ENCODE measurements at places on chromosomes 3 and 15. TPM values are rescaled to one million over a fixed set of nuclear protein-coding genes. Genes with fewer than 3 reads are reported as not detected.

DNA sequence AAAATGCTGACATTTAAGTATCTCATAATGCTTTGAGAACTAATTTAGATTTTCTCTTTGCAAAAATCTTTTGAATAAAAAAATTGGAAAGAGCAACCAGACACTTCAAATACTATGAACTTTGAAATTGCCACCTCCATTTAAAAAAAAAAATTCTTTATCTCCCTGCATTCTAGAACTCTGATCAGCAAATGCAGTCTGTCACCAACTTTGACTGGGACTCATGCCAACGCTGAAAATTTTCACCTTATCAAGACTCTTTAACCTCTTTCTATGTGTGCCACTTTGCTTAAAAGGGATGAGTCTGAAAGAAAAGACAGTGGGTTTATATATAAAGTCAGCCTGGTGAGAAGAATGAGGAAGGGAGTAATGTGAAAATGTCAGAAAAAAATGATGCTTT lies 191.2 kb upstream of the ARPP21 start:
- DNase-seq = no peak

Gene AHSG
- 0.34 TPM for polyA plus RNA-seq

Gene PAK2
- polyA plus RNA-seq = 13.4 TPM

- peak; percentile 5 for DNase-seq
These were observed 309.9 kb downstream of the CLSTN2 start for GRCh38 chr3:140244893-140245292.

GRCh38 chr3:175392653-175393052 lies 533.5 kb downstream of the NAALADL2 start:
- no peak for DNase-seq

GRCh38 chr3:57825116-57825515 lies 69.0 kb downstream of the SLMAP start:
- no peak for DNase-seq

DNA sequence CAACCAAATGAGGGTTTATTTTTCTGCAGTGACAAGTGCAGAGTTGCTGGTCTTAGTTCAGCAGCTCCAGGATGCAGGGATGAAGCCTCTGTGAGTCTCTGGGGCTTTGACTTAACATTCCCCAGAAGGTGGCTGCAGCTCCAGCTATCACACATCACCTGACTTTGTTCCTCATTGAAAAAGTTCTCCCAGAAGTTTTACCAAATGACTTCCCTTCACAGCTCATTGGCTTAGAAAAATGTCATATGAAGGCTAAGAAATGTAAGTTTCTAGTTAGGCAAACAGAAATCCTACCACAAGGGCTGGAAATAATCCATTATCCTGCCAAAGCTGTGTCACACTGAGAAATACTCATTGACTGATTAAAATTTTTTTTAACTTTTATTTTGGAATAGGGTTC lies 184.9 kb downstream of the MINAR1 start:
- no peak for DNase-seq

Gene GPR171
- polyA plus RNA-seq = 0.47 TPM

DNA sequence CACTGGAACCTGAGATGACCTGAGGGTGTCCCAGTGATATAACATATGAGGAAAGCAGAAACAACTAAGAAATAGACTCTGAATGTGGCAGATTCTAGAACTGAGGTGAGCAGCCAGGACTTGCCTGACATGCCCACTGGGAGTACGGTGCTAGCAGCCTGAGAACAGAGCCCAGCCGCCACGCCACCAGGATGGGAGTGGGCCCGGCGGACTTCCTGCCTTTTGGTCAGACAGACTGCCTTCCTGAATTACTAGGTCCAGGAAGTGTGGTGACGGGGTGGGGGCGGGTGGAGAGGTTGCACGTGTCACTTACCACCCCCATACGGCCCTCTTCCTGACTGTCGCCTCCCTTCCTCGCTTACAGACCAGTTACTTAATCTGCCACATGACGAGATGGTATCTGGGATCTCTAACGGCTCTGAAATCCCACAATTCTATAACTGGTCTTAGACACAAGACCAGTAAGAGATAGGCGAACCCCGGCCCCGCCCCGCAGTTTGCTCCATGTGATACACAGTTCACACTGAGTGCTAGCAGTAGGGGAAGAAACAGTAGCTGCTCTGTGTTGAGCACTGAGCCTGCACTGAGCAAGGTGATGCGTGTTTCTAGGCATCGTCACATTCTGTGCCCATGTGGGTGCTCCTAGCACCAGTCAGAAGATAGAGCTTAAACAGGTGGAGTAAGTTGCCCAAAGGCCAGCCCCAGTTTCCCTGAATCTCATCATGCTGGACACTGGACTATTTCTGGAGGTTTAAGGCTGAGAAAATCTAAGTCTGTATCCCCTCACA lies 95.7 kb downstream of the CPN2 start:
- DNase-seq = peak; percentile 69

GRCh38 chr3:68360492-68360891 lies 571.9 kb downstream of the TAFA4 start:
- DNase-seq = no peak

Gene SLC6A11
- not detected for polyA plus RNA-seq

DNA sequence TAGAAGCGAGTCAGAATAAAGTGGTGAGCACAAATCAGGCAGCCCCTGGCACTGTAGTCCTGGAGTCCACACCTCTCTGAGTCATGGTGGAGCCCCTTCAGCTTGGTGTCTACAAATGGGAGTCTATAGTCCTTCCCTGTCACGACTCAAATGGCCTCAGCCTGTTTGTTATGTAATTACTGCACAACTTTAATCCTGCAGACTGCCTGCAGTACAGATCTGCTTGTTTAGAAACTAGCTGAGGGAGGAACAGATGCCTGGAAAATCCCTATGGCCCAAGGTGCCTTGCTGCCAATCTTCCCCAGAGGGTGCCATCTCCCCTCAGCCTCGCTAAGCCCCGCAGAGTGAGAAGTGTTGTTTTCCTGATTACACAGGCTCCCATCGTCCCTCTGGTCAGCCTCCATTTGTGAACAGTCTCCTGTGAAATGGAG lies 3.9 kb upstream of the CXCR6 start:
- no peak for DNase-seq

DNA sequence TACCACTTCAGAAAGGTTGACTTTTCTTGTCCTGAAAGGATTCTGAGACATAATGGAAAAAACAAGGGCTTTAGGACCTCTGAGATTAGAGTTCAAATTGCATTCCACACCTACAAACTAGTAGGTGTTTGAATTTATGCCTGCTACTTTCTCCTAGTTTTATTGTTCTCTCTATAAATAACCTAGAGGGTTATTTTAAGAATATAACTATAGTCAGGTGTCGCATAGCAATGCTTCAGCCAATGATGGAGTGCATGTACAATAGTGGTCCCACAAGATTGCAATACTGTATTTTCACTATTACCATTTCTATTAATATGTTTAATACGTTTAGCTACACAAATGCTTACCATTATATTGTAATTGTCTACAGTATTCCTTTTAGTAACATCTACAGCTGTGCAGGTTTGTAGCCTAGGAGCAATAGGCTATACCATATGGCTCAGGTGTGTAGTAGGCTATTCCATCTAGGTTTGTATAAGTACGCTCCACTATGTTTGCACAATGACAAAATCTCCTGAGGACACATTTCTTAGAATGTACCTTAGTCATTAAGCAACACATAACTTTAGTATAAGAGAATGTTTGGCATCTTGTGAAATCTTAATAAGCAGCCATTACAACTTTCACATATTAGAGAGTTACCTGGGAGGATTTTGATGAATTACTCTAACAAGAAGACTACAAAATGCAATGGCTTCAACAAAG lies 1352.5 kb downstream of the ZPLD1 start:
- DNase-seq = peak; percentile 4

GRCh38 chr3:168707900-168708299 lies 612.2 kb upstream of the GOLIM4 start:
- no peak for DNase-seq

DNA sequence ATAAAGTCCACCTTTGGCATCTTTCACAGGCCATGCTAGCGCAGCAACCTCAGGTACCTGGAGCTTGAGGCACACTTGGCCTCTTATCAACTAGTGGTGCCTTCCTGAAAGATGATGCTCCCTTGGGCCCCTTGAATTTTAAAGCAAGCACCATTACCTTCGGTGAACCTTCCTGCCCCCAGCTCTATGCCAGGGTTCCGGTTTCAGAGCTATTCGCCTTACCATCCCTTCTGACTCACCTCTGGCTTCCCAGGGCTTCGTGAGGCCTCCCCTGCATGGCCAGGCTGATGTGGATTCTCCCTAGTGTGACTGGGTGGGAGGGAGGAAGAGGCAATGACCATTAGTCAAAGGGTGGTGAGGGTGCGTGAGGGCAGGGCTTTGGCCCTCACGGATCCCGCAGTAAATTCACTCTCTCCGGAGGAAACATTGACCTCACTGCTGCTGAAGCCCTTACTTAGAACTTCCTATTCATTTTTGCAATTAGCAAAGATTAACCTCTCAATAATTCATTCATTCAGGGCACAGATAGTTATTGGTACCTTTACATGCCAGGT lies 16.3 kb downstream of the BHLHE40 start:
- DNase-seq = peak; percentile 45

Gene FGD5
- polyA plus RNA-seq = 18.7 TPM

DNA sequence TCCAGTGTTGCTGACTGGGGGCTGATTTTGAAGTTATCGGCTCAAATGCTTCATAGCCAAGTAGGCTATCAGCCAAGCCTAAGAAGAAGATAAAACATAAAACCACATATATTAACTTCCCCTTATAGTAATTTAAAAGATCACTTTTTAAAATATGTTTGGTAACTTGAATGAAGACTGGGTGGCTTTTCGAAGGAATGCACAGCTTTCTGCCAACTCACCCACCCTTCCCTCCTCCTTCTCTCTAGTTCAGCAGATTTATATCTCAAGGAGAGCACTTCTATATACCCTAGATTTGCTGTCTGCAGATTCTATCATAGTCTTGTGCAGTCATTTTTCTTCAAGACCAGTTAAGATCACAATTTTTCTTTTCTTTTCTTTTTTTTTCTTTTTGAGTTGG lies 189.4 kb upstream of the CHRM5 start:
- DNase-seq = no peak

- no peak for DNase-seq
These were observed 6.1 kb upstream of the THSD4 start for GRCh38 chr15:71109130-71109529.

DNA sequence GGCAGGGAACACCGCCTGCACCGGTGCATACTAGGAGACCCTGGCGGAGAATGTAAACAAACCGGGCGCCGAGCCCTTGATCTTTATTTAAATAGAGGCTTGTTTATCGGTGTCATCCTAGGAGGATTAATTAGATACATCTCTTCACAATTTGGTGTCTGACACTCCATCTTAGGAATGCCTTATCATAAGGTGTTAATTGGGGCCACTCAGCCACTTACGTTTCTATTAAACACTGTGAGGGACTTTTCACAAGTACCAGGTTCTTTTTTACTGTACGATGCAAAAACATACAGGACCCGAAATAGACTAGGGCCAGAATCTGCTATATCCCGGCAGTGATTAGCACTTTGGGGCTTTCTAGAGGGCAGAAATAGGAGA lies 8.0 kb downstream of the EOMES start:
- peak; percentile 34 for DNase-seq

DNA sequence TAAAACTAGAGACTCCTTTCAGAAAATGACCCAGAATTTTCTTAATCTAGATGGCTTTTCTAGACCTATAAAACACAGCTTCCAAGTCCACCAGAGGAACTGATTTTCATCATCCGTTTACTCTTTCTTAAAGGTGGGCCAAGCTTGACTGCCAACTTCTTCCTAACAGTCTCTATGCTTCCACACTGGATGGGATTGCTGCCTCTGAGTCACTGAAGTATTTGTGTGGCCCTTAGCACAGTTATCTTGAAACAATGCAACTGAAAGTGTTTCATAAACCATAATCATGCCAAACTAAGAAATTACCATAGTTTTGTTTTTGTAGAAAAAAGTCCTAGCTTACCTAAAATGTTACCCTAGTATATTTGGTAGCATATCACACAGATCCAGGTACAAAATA lies 985.7 kb downstream of the TUSC7 start:
- no peak for DNase-seq

DNA sequence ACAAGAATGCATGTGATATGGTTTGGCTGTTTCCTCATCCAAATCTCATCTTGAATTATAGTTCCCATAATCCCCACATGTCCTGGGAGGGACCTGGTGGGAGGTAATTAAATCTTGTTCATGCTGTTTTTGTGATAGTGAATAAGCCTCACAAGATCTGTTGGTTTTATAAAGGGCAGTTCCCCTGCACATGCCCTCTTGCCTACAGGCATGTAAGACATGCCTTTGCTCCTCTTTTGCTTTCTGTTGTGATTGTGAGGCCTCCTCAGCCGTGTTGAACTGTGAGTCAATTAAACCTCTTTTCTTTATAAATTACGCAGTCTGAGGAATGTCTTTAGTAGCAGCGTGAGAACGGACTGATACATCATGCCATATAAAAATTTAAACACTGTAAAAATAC lies 1537.0 kb downstream of the OTOL1 start:
- no peak for DNase-seq

DNA sequence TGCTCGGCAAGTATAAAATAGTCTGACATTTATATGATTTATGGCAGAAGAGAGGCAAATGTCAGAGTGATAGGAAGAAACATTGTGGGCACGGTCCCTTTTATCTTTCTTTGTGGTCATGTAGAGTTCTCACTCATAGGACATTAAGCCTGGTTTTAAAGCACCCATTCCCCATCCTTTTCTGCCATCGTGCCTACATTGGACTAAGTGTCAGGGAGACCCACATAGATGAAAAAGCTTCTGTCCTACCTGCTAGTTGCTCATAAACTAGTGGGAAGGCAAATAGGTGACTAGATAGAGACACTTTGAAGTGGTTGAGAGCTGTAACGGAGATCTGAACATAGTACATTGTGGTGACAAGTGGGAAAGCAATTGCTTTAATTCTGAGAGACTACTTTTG lies 155.7 kb downstream of the B3GALNT1 start:
- DNase-seq = no peak

Gene ATP8B4
- polyA plus RNA-seq = 2.1 TPM

GRCh38 chr15:36784717-36785116 lies 205.3 kb downstream of the CDIN1 start:
- no peak for DNase-seq

Gene TP63
- 0.13 TPM for polyA plus RNA-seq

- no peak for DNase-seq
These were observed 19.5 kb upstream of the CCDC39 start for GRCh38 chr3:180698760-180699270.

Gene GOLGA8G
- polyA plus RNA-seq = not detected

DNA sequence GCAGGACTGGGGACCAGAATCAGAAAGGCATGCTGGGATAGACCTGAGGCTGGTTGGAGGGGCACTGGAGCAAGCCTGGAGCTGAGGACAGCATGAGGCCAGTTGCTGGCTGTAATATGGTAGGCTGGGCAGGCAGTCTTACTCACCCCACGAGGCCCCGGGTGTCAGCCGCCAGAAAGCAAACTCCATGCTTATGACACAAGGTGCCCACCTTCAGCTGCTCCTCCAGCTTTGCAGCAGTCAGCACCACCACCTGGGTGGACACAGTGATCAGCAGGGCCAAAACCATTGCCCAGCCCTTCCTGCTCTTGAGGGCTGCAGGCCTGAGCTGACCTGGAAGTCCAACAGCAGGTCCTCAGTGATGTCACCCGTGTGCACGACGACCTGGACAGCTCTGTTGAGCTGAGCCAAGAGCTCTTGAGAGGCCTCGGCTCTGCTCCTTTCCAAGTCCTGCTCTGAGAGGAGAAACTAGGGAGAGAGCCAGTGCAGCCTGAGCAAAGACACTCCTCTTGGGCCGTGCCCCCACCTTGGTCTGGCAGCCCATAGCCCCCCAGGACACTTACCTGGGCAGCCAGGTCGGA lies 747 bp downstream of the UBA7 start:
- no peak for DNase-seq

- DNase-seq = no peak
These were observed 4.0 kb upstream of the COL7A1 start for GRCh38 chr3:48599077-48599501.

Measured in kidney (tissue), 22 donors.